ENCODE measurements at places on chromosomes 7 and 10. TPM values are rescaled to one million over a fixed set of nuclear protein-coding genes. Genes with fewer than 3 reads are reported as not detected.

GRCh38 chr7:81355911-81356310 is 413.9 kb downstream of the HGF start:
- H3K27me3 ChIP-seq, result no peaks in the 10 kb centered on the region
- no peak overlapping the region for H3K4me3 ChIP-seq
- DNase-seq, result no peak
- H3K36me3 ChIP-seq, result no peaks in the 10 kb centered on the region

DNA sequence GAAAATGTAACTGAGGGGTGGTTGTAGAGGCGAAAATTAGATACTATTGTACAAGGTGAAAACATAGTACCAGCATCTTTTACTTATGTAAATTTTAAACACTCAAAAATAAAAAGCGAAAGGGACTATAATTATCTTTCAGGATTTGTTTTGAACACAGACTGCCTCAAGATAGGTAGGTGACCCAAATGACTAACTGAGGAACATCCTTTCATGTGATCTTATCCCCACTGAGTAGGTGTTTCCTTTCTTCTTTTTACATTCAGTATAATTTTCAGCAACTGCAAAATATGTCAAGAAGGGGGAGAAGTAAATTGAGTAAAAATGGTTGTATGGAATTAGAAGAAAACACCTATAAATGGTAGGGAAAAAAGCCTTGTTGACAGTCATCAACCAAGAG is 236.7 kb downstream of the PHF14 start:
- H3K36me3 ChIP-seq, result no peaks in the 10 kb centered on the region
- DNase-seq, result no peak
- H3K4me1 ChIP-seq, result peaks cover 2% of the 10 kb centered on the region
- no peak overlapping the region for H3K27ac ChIP-seq
- peaks cover 2% of the 10 kb centered on the region for H3K27me3 ChIP-seq

GRCh38 chr7:14170872-14171271 is 181.4 kb upstream of the ETV1 start:
- no peak overlapping the region for H3K27ac ChIP-seq
- H3K4me1 ChIP-seq, result no peaks in the 10 kb centered on the region
- H3K4me3 ChIP-seq, result no peak overlapping the region
- DNase-seq, result no peak

- H3K27me3 ChIP-seq, result no peaks in the 10 kb centered on the region
- H3K4me3 ChIP-seq, result no peak overlapping the region
- H3K36me3 ChIP-seq, result no peaks in the 10 kb centered on the region
- no peak for DNase-seq
- H3K27ac ChIP-seq, result no peak overlapping the region
These were observed 424.8 kb downstream of the KIF20B start for GRCh38 chr10:90126256-90126595.

The ABCC2 gene
- total RNA-seq, result 0.82 TPM

The HOXA3 gene
- not detected for total RNA-seq

All from activated CD4-positive, alpha-beta memory T cell treated with anti-CD3 and anti-CD28 coated beads for 36 hours (primary cell).